ENCODE measurements at places on chromosomes 16 and 17.

DNA sequence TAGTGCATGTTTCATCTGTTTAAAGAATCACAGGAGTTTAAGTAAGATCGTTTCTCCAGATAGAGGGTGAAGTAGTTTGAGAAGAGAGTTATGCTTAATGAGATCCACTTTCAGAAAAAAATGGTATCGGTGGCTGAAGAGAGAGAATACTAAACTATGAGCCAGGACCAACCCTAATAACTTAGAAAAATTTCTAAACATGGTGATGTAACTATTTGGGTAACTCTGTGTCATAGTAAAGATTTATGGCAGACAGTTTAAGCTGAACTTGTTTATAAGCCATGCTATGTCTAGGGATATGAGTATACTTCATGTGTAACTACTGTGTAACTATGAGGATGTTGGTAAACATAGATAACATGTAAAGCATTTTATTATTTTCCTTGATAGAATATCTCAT, 489.5 kb downstream of the KCNJ2 start:
- DNase-seq = no peak

DNA sequence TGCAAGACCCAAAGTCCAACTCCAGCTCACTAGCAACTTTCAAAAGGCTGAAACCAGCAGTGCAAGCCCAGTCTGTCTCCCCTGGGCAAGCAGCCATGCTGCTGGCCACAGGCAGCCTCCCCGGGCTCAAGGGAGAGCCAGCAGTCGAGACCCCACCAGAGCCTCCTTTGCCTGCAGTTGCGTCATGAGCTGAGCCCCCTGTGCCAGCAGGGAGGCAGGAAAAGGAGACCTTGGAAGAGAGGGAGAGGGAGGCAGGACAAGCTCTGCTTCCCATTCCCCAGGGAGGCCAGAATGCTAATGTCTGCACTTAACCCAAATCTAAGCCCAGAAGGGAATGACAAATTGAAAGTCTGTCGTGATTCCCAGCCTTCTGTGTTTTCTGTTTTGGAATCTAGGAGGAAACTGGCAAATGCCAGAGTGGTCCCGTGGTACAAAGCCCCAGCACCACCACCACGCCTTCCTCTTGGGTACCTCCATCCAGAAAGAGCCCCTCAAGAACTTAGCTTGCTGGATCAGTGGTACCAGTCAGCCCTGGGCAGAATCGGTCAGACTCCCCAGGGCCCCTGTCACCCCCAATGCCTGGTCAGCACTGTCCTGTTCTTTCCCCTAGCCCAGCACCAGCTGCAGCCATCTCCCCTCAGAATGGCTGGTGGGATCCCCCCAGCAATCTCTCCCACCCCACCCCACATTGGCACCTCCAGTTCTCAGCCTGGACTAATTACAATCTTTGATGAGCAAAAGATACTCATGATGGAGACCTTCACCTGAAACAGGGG, 99.3 kb upstream of the TNRC6C start:
- DNase-seq = no peak

DNA sequence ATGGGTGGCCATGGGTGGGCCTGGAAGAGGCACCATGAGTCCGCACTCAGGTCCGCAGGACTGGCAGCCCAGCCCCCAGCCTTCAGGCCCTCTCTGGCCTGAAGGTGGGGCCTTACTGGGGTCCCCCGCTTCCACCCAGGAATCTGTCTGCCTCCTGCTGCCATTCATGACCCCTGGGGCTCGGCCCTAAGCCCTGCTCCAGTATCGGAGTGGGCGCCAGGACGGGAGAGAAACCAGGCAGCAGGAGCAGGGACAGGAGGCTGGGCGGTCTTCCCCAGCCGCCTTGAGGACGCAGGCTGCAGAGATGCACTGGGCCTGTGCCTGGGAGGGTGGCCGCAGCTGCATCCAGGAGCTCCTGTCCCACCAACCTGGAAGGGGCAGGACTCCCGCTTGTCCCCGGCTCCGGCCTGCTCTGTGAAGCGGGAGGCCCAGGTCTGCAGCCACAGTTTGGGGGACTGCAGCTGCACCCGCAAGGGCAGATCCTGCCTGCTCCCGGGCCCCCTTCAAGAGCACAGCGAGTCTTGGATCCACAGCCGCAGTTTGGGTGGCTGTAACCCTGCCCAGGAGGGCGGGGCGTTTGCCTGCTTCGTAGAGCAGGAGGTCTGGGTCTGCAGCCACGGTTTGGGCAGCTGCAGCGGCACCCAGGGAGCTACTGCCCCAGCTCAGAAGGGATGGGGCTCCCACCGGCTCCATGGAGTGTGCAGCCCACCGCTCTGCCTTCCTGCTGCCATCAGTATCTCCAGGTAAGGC, 81.8 kb upstream of the DNAJA2 start:
- DNase-seq = no peak

- DNase-seq = no peak
Measured at GRCh38 chr16:74982256-74982655, 2.7 kb downstream of the WDR59 start.

DNA sequence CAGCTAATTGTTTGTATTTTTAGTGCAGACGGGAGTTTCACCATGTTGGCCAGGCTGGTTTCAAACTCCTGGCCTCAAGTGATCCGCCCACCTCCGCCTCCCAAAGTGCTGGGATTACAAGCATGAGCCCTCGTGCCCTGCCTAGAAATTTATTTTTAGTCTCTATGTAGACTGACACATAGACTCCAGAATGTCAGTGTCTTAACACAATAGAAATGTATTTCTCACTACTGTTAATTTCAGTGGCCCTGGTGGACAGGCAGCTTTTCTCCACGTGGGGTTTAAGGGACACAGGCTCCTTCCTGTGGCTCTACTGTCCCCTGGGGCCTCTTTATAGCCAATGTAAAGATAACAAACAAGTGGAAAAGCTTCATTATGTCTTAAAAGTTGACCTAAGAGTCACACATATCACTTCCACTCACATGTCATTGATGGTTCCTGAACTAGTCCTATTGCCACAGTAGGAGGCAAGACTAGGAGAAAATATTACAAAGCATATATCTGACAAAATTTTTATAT, 43.8 kb downstream of the COPRS start:
- DNase-seq = no peak

DNA sequence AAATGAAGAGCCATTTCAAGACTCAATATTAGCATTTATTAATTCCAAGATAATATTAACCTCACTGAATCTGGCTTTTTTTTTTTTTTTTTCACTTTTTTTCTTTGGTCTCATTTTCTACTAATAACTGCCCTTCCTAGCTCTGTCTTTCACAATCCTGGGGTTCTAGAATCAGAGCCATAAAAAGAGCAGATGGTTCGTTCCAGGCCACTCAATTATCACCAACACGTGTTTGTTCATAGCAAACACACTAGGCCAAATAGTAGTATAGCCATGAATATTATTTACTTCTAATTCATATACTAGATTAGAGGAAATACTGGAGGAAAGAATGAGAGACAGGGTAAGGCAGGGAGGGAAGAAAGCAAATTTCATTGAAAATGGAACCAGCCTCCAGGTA, 39.8 kb downstream of the TEX2 start:
- no peak for DNase-seq
